ENCODE measurements at places on chromosomes 11 and 22. TPM values are rescaled to one million over a fixed set of nuclear protein-coding genes. Genes with fewer than 3 reads are reported as not detected.

Gene XKR3
- total RNA-seq = not detected

Gene PHLDB1
- total RNA-seq = 166 TPM

Gene SLC22A9
- total RNA-seq = 0.66 TPM

Gene UBQLN3
- total RNA-seq = 1.3 TPM

Gene DNAJC24
- total RNA-seq = 32.3 TPM

Gene YDJC
- total RNA-seq = 63.0 TPM

Gene MMP7
- 54.5 TPM for total RNA-seq

Gene PNPLA5
- total RNA-seq = not detected

Gene BCO2
- total RNA-seq = 4.2 TPM

GRCh38 chr11:1382831-1383607, 6.7 kb upstream of the BRSK2 start:
- H3K4me1 ChIP-seq = peaks cover 12% of the 10 kb centered on the region
- no peaks in the 10 kb centered on the region for H3K27me3 ChIP-seq
- peak overlapping the region; percentile 16 for H3K4me3 ChIP-seq
- DNase-seq = peak; percentile 84
- H3K36me3 ChIP-seq = no peaks in the 10 kb centered on the region

- no peaks in the 10 kb centered on the region for H3K27me3 ChIP-seq
- no peak overlapping the region for H3K4me3 ChIP-seq
- H3K4me1 ChIP-seq = peaks cover 37% of the 10 kb centered on the region
Observed at GRCh38 chr11:96338910-96339705, 3.9 kb downstream of the MAML2 start.

- no peak overlapping the region for H3K27ac ChIP-seq
- no peak overlapping the region for H3K4me3 ChIP-seq
- H3K36me3 ChIP-seq = no peaks in the 10 kb centered on the region
Observed at GRCh38 chr22:20434264-20434751, 3.3 kb downstream of the SCARF2 start.

GRCh38 chr11:110509472-110509871, 79.7 kb downstream of the FDX1 start:
- no peaks in the 10 kb centered on the region for H3K36me3 ChIP-seq
- no peaks in the 10 kb centered on the region for H3K4me1 ChIP-seq
- no peak for DNase-seq

DNA sequence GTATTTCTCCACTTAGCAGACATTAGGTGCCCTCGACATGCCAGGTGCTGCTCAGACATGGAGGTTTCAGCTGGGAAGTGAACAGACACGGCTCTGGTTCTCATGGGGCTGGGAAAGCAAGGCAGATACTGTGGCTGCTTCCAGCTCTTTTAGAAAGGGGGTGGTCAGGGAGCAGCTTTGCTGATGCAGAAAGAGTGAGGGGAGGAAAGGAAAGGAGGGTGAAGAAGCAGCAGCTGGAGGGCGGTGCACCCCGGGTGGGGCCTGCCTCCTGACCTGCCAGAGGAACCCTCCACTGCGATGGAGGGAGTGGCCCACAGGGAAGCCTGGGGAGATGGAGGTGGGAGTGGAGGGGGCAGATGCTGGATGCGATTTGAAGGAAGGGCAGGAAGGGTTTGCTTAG, 76.8 kb downstream of the MORC2 start:
- H3K36me3 ChIP-seq = no peaks in the 10 kb centered on the region
- no peak overlapping the region for H3K4me3 ChIP-seq
- H3K4me1 ChIP-seq = no peaks in the 10 kb centered on the region
- no peak for DNase-seq
- H3K27ac ChIP-seq = no peak overlapping the region

DNA sequence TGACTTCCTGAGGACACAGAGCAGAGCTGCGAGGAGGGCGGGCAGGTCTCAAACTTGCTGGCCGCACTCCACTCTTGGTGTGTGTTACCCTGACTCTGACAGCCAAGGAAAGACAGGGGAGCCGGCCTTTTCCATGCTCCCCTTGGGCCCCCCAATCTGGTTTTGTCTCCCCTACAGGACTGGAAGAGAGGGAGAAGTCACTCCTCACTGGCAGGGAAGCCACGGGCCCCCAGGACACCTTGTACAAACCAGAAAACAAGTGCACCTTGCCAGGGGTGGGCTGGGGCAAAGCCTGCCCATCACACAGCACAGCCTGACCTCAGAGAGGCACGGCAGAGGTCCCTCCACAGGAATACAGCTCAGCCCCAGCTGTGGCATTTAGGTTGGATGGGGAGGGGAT, 20.2 kb downstream of the CBX7 start:
- H3K27ac ChIP-seq = no peak overlapping the region
- no peak overlapping the region for H3K4me3 ChIP-seq
- no peaks in the 10 kb centered on the region for H3K27me3 ChIP-seq
- DNase-seq = no peak

GRCh38 chr11:8273287-8273686, 9.6 kb upstream of the LMO1 start:
- no peak overlapping the region for H3K4me3 ChIP-seq
- H3K4me1 ChIP-seq = peaks cover 4% of the 10 kb centered on the region
- no peak overlapping the region for H3K27ac ChIP-seq
- DNase-seq = no peak
- H3K27me3 ChIP-seq = no peaks in the 10 kb centered on the region

- peak; percentile 28 for DNase-seq
- H3K4me1 ChIP-seq = peaks cover 25% of the 10 kb centered on the region
- no peaks in the 10 kb centered on the region for H3K36me3 ChIP-seq
- H3K27ac ChIP-seq = peak overlapping the region; percentile 0
Observed at GRCh38 chr11:110075105-110075846, 17.9 kb upstream of the ZC3H12C start.

DNA sequence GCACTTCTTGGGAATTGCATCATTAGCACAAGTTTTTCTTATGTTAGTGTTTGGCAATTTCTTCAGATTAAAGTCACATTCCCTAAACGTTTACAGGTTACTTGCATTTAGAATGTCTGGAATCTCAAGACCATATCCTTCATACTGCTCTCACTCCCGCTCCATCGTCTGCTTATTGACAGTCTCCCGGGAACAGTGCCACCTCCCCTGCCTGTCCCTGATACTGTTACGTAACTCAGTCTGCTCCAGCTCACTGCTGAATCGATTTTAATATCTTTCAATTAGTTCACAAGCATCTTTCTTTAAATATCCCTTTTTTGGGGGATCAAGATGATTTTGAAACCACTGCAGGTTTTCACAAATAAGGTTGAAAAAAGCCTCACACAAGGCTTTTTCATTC, 48.2 kb downstream of the GLYATL2 start:
- no peak overlapping the region for H3K4me3 ChIP-seq
- peak; percentile 10 for DNase-seq
- no peaks in the 10 kb centered on the region for H3K27me3 ChIP-seq
- peaks cover under 1% of the 10 kb centered on the region for H3K4me1 ChIP-seq
- H3K27ac ChIP-seq = no peak overlapping the region

GRCh38 chr11:43874738-43875137, 5.9 kb upstream of the ALKBH3 start:
- no peaks in the 10 kb centered on the region for H3K36me3 ChIP-seq
- H3K4me3 ChIP-seq = no peak overlapping the region
- H3K4me1 ChIP-seq = no peaks in the 10 kb centered on the region
- no peak for DNase-seq

GRCh38 chr11:78800096-78800690, 225.5 kb upstream of the NARS2 start:
- DNase-seq = no peak
- peaks cover 64% of the 10 kb centered on the region for H3K4me1 ChIP-seq
- H3K27ac ChIP-seq = peak overlapping the region; percentile 84
- no peaks in the 10 kb centered on the region for H3K36me3 ChIP-seq
- no peaks in the 10 kb centered on the region for H3K27me3 ChIP-seq

GRCh38 chr11:130089674-130090073, 20.0 kb downstream of the APLP2 start:
- no peak overlapping the region for H3K27ac ChIP-seq
- H3K4me3 ChIP-seq = no peak overlapping the region
- peaks cover 26% of the 10 kb centered on the region for H3K4me1 ChIP-seq
- H3K27me3 ChIP-seq = no peaks in the 10 kb centered on the region
- no peaks in the 10 kb centered on the region for H3K36me3 ChIP-seq
- DNase-seq = no peak
